ENCODE measurements at places on chromosomes 16 and 17.

DNA sequence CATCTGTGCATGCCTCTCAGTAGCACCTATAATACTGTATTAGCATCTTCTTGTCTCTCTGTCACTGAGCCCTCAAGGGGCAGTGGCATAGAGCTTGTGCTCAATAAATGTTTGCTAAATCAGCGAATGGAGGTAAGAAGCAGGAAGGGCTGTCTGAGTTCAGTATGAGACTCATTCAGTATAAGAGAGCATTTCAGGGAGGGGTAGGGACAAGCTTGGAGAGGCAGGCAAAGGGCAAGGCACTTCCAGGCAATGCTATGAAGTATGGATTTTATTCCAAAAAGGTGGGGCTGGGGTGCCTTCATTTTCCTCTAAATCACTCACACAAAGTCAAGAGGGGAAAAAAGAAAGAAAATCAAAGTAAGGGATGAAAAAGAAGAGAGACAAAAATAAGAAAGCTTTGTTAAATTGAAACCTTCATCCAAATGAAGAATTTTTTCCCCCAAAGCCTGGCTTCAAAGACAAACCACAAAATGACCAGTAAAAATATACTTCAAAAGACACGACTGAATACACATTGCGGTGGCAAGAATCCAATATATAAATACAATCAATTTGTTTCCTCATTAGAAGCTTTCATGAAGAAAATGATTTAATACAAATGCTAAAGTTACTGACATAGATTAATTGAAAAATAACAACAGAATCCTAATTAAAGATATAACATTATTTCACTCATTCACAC lies 51.2 kb downstream of the SKAP1 start:
- DNase-seq, result no peak

- DNase-seq, result no peak
Observed at GRCh38 chr17:29959658-29960337, 18.4 kb downstream of the EFCAB5 start.

GRCh38 chr16:83701494-83701893 lies 106.3 kb upstream of the HSBP1 start:
- peak; percentile 58 for DNase-seq

DNA sequence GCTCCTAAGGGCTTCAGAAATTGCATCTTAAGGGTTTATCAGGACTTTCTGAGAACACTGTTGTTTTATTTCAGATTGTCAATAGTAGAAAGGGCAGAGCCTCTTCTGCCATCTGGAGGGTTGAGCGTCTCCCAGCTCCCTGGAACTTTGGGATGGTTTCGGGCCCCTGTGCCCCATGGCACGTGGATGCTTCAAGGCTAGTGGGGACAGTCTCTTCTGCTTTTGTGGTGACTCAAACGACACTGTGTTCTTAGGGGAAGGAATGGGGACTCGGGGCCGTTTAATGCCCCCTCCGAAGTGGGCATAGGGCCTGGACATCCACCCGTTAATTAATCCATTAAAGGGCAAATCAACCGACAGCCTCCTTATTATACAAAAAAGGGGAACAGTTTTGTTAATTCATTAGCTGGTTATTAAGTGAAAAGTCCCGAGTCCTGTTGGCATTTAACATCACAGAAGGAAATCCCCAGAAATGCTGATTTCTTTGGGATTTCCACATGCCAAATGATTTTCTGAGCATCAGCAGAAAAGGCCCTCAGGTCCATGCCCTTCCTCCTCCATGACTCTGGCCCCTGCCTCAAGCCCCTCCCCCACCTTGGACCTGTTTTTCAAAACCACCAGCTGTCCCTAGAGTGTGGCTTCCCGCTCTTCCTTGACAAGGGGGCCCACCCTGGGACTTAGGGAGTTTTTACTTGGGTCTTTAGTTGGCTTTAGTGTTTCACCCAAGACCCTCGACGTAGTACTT lies 68.7 kb downstream of the ARSG start:
- DNase-seq, result no peak

- DNase-seq, result no peak
Observed at GRCh38 chr16:7745276-7745675, 412.6 kb downstream of the RBFOX1 start.

DNA sequence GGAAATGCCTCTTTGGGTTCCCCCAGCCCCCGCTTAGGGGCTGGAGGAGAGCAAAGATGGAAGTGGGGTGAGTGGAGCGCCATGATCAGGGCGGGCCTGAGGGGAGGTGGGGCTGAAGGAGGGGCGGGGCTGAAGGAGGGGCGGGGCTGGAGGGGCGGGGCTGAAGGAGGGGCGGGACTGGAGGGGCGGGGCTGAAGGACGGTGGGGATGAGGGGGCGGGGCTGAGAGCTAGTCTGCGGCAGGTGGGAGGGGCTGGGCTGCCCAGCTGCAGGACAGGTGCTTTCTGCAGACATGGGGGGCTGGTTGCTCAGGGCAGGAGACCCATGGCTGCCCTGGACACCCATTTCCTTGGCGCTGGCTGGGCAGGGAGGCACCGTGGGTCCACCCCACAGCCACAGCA lies 39.1 kb upstream of the PABPN1L start:
- no peak for DNase-seq

GRCh38 chr17:19755821-19756510 lies 7.9 kb upstream of the ALDH3A1 start:
- DNase-seq, result no peak

DNA sequence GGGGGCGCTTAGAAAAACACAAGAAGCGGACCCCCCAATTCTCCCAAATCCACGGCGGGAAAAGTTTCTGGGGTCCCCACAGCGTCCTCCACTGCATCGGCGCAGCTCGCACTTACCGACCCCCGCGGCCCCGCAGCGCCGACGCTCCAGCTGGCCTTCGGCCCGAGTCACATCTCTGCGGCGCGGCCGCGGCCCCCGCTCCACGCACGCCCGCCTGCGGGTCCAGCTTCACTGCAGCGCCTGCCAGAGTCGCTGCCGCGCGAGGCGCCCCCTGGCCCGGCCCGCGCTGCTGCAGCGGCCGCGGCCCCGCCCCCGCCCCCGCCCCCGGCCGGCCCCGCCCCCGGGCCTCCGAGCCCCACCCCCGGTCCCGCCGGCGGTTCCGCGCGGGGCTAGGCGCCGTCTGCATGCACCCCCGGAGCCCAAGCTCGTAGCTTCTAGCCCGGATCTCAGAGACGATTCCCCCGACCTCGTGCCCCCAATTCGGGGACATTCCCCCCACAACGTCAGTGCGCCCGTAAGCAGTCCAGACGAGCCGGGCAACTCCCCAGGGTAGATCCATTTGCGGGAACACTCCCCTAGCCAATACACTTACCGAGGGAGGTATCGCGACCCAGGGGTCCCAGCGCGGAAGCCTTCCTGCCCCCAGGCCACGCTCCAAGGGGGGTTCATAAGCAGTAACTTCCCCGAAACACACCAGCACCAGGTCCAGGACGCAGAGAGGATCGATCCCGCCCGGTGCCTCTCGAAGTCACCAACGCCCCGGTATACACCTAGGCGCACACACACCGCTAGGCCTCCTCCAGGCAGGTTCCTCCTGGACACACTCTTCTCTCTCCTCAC lies at the start of gene GPRC5B:
GPRC5B (minus strand) TSS at position 238 of the 840 bp plus-strand sequence. CDS start 12,003 bp downstream, outside the sequence.
- peak; percentile 38 for DNase-seq

- no peak for DNase-seq
Observed at GRCh38 chr17:48755356-48755755, 26.8 kb upstream of the HOXB13 start.

GRCh38 chr16:58419241-58419990 lies 27.1 kb downstream of the GINS3 start:
- no peak for DNase-seq

DNA sequence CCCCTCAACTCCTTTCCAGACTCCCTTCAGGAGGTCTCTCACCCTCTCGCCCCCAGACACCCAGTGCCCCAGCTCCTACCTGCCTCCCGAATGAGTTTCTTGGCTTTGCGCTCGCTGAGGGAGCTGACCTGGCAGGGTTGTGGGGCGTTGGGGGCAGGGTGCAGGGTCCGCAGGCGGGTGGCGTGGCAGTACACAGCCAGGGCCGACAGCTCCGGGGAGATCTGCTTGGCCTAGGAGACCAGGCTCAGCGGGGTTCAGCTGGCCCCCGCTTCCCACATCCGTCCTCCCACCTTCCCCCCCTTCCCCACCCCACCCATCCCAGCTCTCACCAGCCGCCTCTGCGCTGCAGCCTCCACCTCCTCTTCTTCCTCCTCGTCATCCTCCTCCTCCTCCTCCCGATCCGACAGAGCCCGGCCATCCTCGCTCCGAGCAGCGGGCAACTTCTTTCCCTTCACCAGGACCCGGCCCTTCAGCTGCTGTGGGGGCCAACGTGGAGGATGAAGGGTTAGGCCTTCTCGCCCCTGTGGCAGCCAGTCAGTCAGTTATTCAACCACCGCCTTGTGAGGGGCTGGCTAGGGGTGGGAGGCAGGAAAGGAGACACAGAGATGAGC lies 17.2 kb downstream of the PLCD3 start:
- DNase-seq, result no peak

GRCh38 chr16:85935974-85936760 lies 37.2 kb downstream of the IRF8 start:
- peak; percentile 90 for DNase-seq

GRCh38 chr17:57050306-57050705 lies 34.7 kb upstream of the AKAP1 start:
- no peak for DNase-seq

DNA sequence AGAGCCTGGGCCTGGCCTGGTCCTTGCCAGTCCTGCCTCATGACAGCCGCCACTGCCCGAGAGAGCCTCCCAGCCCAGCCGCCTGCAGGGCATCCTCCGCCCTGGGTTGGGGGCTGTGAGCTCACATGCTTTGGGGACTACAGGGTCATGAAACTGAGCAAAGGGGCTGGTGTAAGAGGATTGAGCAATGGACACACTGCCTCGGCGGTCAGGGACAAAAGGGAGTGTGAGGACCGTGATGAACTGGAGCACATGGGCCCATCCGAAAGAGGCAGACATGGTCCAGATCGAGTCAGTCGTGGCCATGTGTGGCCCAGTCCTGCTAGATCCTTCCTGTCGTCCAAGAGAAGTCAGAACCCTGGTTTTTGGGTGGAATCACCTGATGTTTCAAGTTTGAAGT lies 52.3 kb downstream of the GSG1L start:
- DNase-seq, result no peak

- no peak for DNase-seq
Observed at GRCh38 chr17:58870747-58871146, 115.1 kb downstream of the PPM1E start.

GRCh38 chr16:74169066-74169465 lies 127.5 kb upstream of the PSMD7 start:
- DNase-seq, result no peak

DNA sequence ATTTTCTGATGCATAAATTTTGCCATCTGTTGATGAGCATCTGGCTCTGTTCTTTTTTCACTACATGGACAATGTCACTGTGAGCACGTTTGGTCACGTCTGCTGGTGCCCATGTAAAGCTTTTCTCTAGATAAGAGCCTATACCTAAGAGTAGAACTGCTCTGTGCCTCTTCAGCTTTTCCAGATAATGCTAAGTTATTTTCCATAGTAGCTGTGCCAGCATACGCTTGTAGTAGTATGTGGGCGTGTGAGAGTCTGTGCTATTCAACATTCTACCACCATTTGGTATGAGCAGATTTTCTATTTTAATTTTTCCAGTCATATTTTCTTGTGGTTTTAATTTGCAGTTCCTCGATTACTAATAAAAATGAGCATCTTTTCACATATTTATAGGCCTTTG lies 33.2 kb downstream of the VPS35L start:
- no peak for DNase-seq

DNA sequence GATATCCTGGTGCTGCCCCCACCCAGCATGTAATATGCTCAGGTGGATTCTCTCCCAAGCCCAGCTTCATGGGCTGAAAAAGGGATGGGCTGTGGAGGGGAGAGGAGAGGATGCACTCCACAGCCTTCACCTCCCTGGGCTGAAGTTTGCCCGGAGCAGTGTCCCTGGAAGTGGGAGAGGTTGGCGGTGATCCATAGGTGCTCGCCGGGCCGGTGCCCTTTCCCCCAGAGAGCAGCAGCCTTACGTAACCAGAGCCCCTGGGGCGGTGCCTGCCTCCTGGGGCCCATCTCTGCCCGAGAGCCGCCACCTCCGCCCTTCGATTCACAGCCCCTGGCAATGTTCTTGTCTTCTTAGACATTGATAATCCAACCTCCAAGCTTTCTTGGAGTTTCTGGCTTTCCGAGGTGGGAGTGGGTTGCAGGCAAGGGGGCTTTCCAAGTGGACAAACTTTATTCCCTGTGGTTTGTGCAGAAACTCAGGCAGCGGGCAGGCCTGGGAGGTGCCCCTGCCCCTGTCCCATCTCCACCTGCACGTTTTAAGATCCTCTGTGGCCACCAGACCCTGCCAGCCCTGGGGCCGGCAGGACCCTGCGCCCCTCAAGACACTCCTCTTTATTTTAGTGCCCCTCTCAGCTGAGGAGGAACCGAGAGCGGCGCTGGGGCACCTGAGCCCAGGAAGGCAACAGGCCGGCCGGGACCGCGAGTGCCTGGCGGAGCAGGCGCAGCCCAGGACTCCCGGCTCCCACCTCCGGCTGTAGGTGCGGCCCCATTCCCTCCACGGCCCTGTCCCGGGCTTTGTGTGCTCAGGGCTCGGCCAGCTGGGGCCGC lies 3.1 kb upstream of the WDR90 start:
- no peak for DNase-seq

DNA sequence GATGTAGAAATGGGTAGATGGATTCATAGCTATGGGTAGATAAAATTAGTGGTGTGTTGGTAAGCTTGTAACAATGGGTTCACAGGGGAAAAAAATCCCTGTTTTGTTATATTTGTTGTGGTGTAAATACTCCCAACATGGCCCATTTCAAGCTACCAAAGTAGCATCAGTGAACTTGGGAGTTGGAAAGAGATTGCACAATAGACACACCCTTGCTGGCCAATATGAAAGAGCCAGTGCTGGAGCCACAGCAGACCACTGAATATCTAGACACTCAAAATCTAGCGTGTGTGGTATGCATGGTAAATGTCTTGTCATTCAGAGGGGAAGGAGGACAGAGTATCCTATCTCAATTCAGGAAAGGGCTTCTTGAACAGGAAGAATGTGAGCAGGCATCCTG lies 565.1 kb upstream of the SALL1 start:
- DNase-seq, result no peak

DNA sequence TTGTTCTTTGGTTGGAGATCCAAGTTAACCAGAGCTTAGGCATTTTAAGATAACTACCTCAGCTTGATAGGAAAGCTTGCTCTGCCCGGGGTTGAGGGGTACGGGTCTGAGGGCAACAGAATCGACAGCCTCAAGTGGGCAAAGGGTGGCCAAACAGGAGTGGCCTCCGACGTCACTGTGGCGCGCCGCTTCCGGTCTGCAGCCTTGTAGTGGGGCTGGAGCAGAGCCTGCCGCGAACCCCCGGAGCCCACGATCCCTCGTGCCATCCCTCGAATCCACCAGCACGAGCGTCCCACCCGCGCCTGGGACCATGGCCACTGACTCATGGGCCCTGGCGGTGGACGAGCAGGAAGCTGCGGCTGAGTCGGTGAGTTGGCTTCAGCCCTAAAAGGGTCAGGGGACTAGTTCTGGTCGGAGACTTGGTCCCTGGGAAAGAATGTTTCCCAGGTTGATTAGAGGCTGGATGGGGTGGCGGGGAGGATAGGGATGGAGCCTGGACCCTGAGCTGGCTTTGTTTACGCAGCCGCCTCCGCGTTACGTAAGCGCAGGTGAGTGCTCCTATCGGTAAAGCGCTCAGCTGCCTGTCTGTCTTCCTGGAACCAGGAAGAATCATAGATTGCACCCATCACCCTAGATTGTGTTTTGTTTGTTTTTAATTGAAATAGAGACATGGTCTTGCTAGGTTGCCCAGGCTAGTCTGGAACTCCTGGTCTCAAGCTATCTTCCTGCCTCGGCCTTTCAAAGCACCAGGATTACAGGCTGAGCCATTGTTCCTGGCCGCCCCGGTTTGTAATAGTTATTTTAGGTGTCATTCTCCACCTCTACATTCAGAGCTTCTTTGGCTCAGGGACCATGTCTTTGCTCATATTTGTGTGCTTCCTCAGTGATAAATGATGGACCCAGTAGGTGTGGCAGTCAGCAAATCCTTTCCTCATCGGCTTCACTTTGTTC lies at the start of gene DDX19B:
DDX19B (plus strand) TSS at position 199 of the 951 bp plus-strand sequence; CDS start at position 311, 112 bp downstream.
- peak; percentile 78 for DNase-seq

Data from activated naive CD4-positive, alpha-beta T cell treated with anti-CD3 and anti-CD28 coated beads for 36 hours (primary cell).